DMS53 (cell line): ENCODE measurements at places on chromosomes 3 and 15.

- no peak for DNase-seq
Measured at GRCh38 chr15:93152360-93152759, 63.3 kb upstream of the RGMA start.

DNA sequence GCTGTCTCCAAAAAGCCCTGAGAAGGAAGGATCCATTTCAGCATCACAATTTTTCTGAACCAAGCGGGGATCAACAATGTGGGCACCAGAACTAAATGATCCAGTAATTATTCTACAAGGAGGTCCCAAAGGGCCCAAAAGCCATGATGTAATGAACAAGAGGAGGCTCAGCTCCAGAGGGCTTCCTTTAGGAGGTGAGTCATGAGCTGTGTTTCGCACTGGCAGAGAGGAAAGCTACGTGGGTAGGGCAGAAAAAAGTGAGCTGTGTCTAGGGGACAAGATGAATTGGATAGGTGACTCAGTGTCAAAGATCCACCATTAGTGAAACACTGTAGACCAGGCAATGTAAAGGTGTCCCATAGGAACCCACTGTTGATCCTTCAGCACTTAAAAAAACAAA, 113.4 kb downstream of the RORA start:
- peak; percentile 4 for DNase-seq

GRCh38 chr3:15064299-15064834, 748 bp downstream of the MRPS25 start:
- peak; percentile 25 for DNase-seq

GRCh38 chr3:8978551-8978950, 15.3 kb upstream of the RAD18 start:
- no peak for DNase-seq

DNA sequence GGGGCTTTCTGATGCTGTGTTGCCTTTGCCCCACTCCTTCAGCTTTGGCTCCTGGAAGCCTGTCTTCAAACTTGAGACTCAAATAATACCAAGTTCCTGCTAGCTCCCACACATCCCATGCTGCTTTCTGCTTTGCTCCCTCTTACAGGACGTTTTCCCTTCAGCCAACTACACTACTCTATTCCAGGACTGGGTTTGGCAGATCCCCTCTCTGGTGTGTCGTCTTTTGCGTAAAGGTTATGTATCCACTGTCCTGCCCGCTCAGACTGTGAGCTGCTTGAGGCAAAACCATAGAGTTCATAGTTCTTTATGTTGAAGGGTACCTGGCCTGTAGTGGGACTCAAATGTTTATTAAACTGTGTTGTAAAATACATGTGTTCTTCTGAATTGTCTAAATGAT, 25.4 kb downstream of the PPP2R3A start:
- DNase-seq: no peak

- no peak for DNase-seq
Measured at GRCh38 chr3:67832817-67833216, 178.4 kb upstream of the SUCLG2 start.

DNA sequence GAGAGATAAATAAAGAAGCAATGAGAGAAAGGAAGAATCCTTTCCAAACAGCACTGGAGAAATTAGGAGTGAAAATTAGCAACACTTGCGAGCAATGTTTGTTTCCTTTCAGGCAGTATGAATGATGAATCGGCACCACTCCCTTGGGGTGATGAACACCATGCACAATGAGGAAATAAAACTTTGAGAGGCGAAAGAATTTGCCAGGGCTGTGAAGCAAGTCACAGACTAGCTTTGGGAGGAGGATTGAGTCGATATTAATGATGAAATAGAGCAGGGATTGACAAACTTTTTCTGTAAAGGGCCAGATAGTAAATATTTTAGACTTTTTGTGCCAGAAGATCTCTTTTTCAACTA, 237.7 kb downstream of the AGBL1 start:
- no peak for DNase-seq

DNA sequence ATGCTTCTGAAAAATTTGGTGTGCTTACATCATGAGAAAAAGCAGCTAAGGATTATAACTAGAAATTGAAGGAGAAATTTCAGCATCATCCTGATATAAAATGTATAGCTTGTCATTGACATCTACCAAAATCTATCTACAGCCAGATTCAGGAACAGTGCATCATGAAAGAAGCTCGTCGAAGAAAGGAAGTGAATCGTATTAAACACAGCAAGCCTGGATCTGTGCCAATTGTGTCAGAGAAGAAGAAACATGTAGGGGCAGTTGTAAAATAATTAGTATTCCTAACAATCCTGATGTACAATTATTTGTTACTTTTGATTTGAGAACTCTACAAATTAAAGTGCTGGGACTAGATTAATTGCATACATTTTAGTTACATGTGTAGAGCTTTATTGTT, 37.2 kb downstream of the AP4E1 start:
- DNase-seq: no peak

DNA sequence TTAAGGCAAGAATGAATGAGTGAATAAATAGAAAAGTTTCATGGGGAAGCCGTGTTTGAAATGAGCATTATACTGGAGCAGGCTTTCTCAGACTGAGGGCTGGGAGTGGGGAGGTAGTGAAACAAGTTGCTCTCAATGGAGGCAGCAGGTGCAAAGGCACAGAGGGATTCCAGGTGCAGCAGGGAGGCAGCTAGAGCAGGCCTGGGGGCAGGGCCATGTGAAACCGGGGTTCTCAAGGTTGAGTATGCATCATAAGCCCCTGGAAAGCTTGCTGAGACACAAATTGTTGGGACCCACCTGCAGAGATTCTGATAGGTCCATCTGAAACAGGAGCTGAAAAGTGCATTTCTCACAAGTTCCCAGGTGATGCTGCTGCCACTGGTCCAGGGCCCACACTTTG, 45.3 kb downstream of the BFSP2 start:
- peak; percentile 11 for DNase-seq

GRCh38 chr3:130700541-130700940, 46.1 kb downstream of the PIK3R4 start:
- DNase-seq: no peak

GRCh38 chr15:68526269-68526668, 52.5 kb upstream of the CORO2B start:
- DNase-seq: no peak
